Renal cortical epithelial cell (primary cell): ENCODE measurements at places on chromosomes 3 and 15. TPM values are rescaled to one million over a fixed set of nuclear protein-coding genes. Genes with fewer than 3 reads are reported as not detected.

The HRH1 gene
- 23.8 and 80.7 TPM in 2 replicates for total RNA-seq

The TGM4 gene
- 0.30 and 0.35 TPM in 2 replicates for total RNA-seq

The TRIM71 gene
- 0.65 and 0.87 TPM in 2 replicates for total RNA-seq

The SLC6A11 gene
- not detected in 2 replicates for total RNA-seq

The CHRM5 gene
- 0.05 TPM in 1 of 2 replicates, not detected in the other for total RNA-seq

The SPINK8 gene
- not detected in 2 replicates for total RNA-seq

The RARB gene
- total RNA-seq = 4.3 and 4.9 TPM in 2 replicates

The HDDC3 gene
- 13.0 and 17.1 TPM in 2 replicates for total RNA-seq

DNA sequence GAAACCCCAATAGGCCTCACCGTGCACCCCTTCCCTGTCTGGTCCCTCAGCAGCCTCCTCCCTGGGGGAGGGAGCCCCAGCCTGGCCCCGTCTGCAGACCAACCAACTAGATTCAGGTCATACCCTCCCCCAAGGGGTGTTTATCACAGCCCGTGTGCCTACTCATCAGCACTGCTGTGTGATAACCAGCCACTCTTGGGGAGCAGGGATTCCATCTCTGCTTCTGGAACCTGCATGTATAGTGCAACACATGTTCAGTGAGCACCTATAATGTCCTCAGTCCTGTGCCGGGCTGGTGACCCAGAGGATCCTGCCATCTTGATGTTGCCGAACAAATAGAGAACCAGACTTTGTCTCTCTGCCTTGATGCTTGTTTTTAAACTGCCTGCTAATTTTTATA is 6.6 kb upstream of the SLCO2A1 start:
- no peak for DNase-seq

DNA sequence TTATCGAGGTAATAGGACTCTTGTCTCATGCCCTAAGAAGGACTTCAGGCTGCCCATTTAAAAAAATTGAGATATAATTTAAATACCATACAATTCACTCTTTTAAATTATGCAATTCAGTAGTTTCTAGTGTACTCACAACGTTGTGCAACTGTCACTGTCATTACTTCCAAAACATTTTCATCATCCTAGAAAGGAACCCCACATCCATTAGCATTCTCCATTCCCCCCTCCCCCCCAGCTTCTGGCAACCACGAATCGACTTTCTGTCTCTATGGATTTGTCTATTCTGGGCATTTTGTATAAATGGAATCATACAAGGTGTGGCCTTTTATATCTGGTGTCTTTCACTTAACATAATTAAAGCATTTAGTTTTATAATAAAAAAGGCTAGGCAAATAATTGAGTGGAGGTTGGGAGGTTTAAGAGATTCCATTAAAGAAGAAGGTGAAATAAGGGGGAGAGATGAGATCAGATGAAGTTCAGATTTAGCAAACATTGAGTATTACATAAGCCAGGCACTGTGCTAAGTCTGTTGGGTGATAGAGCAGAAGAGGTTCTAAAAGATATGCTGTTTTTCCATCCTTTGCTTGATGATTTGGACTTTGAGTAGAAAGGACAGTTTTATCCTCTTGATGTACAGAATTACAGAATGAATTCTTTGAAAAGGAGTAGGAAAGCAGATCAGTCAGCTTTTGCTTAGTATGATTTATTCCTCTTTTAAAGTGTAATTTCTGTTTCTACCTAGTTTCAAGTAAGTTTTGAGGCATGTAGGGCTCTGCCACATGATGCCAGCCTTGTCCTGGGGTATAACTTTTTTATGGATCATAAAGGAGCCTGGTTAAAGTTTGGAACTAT is 36.3 kb downstream of the UBE2E2 start:
- DNase-seq = no peak

GRCh38 chr3:58633157-58633865 is 33.3 kb downstream of the FAM3D start:
- DNase-seq = no peak

GRCh38 chr3:3799173-3800079 is at the start of gene LRRN1:
LRRN1 (plus strand) TSS chr3:3799431; CDS start chr3:3844642, 45,211 bp downstream.
- no peak for DNase-seq

- DNase-seq = no peak
These were observed 48.8 kb downstream of the CDCP1 start for GRCh38 chr3:45097296-45097883.

DNA sequence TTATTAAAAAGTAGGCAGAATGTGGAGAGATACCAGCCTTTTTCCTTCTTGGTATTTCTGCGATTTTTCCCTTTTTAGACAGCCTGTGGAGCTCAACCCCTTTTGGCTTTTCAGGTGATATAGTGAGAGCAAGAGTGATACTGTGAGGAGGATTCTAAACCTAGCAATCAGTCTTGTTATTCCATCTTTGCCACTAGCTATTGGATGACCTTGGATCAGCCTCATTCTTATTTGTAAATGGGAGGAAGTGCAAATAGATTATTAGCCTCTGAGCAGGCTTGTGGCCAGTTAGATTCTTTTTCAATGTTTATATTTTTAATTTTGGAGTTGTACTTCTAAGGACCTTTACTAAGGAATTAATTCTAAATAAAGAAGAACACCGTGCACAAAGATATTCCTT is 34.0 kb downstream of the IQGAP1 start:
- no peak for DNase-seq

DNA sequence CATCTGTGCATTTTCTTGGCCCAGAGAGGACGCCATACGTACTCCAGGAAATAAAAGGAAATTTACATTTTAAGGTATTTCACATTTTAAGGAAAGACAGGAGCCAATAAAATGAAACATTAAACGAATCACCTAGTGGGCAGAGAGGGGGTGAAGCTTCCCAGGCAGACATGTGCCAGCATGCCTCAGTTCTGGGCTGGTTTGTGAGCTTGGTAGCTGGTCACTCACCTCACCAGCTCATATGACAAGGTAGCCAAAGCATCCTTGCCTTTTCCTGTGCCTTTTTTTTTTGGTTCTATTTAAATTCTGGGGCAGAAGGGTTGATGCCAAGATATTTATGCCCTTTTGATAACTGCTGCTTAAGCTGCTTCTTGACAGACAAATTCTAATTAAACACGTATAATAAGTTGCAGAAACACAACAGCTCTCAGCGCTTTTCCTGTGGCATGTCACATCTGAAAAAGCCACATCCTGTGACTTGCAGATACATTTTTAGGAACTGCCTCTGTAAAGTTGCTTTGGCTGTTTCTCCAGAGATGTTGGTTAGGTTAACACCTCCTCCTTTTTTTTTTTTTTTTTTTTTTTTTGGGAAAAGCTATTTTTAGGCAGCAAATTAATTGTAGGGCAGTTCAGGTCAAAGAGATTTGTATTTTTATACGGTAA is 218.6 kb downstream of the PDCD6IP start:
- no peak for DNase-seq

GRCh38 chr3:150073513-150073912 is 102.8 kb upstream of the PFN2 start:
- peak; percentile 31 for DNase-seq

DNA sequence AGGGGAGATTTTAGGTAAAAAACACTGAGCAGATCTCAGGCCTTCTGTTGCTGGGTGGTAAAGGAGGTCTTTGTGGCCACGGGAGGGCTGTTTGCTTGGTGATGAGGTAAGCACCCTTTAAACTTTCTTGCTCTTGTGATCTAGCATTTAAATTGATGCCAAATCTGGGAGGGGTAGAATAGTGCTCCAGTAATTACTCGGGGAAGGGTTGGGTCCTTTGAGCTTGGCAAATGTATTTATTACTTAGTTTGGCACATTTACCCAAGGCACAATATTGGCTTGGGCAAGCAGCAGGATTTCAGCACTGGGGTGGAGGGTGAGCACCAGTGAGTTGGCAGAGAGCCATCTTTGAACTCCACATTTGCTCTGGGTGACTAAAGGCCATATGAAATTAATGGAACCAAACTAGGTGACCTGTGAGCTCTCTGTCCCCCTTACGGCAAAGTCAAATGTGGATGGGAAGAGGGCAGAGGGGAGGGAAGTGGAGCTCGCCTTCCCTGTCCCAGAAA is 185.9 kb upstream of the ONECUT1 start:
- no peak for DNase-seq

GRCh38 chr3:153221748-153222162 is 59.7 kb downstream of the RAP2B start:
- DNase-seq = peak; percentile 58

- no peak for DNase-seq
These were observed 271.2 kb downstream of the PTPRG start for GRCh38 chr3:61832375-61833229.

- DNase-seq = peak; percentile 29
These were observed 40.1 kb upstream of the XCR1 start for GRCh38 chr3:46067401-46067800.

- DNase-seq = peak; percentile 38
These were observed 363.4 kb downstream of the GAP43 start for GRCh38 chr3:115986555-115987207.

DNA sequence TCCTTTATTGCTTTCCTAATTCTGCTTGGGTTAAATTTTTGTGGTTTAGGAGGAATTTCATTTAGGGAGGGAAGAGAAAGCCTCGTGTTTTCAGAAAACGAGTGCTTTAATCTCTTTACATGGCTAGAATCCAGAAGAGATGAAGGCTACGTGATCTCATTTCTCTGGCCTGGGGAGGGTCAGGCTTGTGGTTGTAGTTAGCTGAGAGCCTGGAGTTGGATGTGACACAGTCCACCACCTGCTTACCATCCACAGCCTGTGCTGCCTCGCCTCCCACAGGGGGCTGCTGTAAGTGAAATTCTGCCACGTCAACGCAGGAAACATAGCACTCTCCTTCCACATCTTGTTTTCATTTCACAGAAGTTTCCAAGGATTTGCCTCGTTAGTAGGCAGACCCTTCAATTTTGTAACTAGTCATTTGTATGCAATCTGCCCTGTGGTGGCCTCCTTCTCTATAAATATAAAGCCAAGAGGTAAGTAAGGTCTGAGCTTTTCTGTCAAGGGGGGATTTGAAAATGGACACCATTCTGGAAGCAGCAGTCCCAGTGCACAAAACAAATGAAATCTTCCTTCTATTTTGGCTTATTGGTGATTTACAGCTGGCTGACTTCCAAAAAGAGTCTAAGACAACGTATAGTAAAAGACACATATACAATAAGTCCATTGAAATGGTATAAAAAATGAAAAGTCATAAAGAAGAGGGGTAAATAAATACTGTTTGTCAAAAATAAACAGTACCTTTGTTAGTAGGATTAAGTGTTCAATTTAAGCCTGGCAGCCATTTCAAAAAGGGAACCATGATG is 3.4 kb downstream of the GXYLT2 start:
- peak; percentile 89 for DNase-seq

DNA sequence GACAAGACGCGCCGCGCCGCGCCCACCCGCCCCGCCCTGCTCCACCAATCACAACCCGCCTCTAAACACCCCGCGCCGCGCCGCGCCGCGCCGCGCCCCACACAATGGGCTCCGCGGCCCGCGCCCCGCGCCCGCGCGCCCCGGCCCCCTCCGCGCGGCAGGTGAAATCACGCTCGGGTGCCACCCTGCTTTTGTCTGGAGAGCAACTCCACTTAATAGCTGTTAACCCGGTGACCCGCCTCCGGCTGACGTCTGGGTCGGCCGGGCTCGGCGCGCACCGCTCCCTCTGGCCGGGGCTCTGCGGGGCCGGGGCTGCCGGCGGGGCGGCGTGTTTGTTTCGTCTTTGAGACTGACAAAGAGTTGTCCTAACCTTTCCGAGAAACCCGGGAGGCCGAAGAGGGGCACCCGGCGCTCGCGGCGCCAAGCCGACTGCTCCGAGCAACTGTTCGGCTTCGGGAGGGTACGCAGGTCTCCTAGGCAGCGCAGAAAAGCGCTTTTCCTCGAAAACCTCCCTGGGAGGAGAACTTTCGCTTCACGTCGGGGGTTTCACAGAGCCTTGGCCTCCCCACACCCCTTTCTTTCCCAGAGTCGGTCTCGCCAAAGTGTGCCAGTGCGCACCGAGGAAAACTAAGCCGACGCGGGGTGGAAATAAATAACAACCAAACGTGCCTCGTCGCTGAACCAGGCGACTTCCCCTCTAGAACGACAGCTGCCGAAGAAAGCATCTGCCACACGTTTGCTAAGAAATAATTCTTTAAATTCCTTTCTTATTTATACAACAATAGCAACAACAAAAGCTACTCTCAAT is 518.4 kb downstream of the FOXP1 start:
- DNase-seq = peak; percentile 6

GRCh38 chr15:55344206-55344605 is 25.2 kb downstream of the PIGB start:
- DNase-seq = peak; percentile 61

DNA sequence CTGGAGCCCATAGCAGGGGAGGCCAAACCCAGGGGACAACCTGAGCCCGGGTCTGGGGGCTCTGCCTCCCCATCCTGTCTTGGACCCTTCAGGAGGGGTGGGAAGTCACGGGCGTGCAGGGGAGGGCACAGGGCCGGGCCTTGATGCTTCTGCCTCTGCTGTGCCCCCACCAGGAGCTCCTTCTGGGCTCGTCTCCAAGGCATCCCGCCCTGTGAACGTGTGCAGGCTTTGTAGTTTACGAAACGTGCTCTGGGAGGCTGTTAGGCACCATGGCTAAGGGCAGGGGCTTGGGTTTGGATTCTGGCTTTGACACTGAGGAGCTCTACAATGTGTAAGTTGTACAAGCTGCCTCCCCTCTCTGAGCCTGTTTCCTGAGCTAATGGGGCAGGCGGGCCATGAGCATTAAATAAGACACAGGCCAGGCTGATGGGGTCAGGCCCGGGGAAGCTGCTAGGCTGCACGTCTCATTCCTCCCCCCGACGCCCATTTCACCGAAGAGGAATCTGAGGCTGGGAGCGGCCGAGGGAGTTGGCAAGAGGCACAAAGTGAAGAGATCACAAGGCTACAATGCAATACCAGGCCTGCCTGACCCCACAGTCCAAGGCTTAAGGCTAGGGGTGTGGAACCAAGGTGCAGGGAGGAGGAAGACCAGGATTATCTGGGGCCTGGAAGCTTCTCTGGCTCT is 19.6 kb downstream of the PLXND1 start:
- no peak for DNase-seq
